ENCODE measurements at places on chromosomes 16 and 17. TPM values are rescaled to one million over a fixed set of nuclear protein-coding genes. Genes with fewer than 3 reads are reported as not detected.
A peak's percentile ranks its signal among the peaks of the same experiment; 100 is the strongest.

GRCh38 chr17:21542991-21543390 is 149.3 kb upstream of the KCNJ18 start:
- DNase-seq, result no peak
- no peak overlapping the region for H3K27ac ChIP-seq
- peaks cover 12% of the 10 kb centered on the region for H3K36me3 ChIP-seq
- H3K4me3 ChIP-seq, result no peak overlapping the region
- peaks cover 11% of the 10 kb centered on the region for H3K4me1 ChIP-seq

DNA sequence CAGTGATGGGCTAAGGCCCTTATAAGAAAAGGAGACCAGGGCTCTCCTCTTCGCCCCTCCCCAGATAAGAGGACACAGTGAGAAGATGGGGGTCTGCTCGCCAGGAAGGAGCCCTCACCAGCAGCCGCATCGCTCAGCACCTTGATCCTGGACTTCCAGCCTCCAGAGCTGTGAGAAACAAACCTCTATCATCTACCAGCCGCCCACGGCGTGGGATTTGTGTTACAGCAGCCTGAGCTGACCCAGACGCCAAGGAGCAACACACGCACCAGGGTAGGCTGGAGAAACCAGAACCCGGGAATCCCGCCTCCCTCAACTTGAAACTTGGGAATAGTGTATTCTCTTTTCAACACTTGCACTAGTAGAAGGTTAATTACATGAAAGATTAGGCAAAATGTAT is 4.2 kb upstream of the ZG16B start:
- DNase-seq, result no peak
- H3K27ac ChIP-seq, result no peak overlapping the region
- H3K36me3 ChIP-seq, result no peaks in the 10 kb centered on the region
- H3K4me3 ChIP-seq, result no peak overlapping the region
- H3K4me1 ChIP-seq, result peaks cover 8% of the 10 kb centered on the region

- no peaks in the 10 kb centered on the region for H3K36me3 ChIP-seq
- H3K4me1 ChIP-seq, result peaks cover 19% of the 10 kb centered on the region
- no peak overlapping the region for H3K27ac ChIP-seq
- DNase-seq, result no peak
- H3K4me3 ChIP-seq, result no peak overlapping the region
These were observed 69.7 kb downstream of the WIPI1 start for GRCh38 chr17:68387435-68388218.

DNA sequence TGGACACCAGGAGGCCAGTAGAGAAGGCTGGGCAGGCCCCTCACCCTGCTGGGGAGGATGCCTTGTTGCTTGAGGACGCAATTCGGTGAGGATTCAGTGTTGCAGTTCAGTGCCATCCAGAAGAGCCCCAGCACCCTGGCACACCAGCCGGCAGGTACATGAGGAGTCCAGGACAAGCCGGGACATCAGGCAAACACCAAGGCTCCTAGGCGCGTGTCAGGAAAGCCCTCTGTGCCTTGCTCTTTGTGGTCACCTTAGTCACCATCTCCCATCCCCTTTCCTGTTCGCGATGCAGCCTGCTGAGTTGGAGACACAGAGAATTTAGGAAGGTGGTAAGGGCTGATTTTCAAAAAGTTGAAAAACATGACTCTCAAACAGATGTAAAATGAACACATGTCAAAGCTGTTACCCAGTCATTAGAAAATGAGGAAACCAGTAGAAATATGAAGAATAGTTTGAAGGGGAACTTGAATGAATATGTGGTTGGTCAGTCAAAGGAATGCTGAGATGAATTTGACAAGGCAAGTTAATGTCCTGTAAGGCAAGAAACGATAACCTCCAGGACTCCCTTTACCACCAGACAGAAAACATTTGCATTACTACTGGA is 2.3 kb upstream of the NCBP3 start:
- H3K4me1 ChIP-seq, result peaks cover 27% of the 10 kb centered on the region
- H3K36me3 ChIP-seq, result peaks cover 16% of the 10 kb centered on the region
- H3K4me3 ChIP-seq, result no peak overlapping the region
- no peak for DNase-seq
- H3K27ac ChIP-seq, result no peak overlapping the region

The MYL4 gene
- not detected for total RNA-seq

DNA sequence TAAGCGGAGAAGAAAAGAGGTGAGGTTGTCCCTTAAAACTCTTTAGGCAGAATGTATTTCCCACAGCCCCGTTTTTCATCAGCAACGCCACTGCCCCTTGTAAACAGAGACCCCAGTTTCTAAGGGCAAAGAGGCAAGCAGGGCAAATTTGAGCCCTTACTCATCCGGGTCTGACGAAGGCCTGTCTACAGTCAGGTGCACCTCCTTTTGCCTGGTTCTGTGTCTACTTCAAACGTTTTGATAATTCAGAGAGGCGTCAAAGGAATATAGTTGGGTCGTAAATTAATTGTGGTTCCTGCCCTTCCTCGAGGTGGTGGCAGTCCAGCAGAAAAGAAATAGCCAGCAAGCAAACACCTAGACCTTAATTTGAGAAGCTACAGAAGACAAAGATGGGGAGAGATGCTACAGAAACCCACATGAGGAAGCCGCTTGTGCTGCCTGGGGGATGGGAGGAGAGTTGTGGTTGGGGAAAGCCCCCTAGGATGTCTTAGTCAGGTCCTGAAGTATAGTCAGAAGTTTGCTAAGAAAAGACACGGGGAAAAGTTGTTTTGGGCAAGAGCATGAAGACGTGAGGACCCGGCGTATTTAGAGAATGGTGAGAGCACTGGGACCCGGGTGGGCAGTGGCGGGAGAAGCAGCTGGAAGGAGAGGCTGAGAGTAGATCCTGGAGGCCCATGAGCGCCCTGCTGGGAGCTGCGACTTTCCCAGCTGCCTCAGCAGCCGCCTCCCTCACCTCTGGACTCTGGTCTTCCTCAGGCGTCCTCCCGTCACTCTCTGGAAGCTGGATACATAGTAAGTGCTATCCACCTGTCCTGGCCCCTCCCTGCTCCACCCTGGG is 2.4 kb downstream of the FBRS start:
- peaks cover 60% of the 10 kb centered on the region for H3K36me3 ChIP-seq
- H3K27me3 ChIP-seq, result no peaks in the 10 kb centered on the region
- peaks cover 52% of the 10 kb centered on the region for H3K4me1 ChIP-seq
- DNase-seq, result peak; percentile 82
- H3K4me3 ChIP-seq, result peak overlapping the region; percentile 86

DNA sequence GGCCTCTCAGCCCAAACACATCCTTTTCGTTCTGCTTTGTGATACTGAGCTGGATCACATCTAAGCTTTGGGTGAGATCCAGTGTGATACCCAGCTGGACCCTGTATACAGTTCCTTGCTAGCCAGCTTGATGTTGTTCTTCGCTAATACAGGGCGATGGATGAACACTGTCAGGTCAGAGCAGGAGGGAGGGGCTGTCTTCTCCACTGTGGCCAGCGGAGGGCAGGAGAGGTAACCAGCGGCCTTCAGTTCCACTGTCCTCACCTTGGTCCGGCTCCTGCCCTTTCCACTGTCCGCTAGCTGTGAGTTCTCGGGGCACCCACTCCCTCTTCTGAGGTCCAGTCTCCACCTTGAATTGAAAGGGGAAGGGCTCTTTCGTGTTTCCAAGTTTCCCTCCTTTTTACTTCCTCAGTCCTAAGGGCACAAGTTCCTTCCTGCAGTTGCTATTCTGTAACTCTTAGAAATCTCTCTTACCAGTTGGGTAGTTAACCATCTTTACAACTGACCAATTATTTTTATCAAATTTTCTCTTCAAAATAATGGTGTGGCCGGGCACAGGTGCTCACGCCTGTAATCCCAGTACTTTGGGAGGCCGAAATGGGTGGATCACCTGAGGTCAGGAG is 3.0 kb upstream of the ZNF213 start:
- DNase-seq, result peak; percentile 51
- peaks cover 60% of the 10 kb centered on the region for H3K4me1 ChIP-seq
- H3K36me3 ChIP-seq, result peaks cover 29% of the 10 kb centered on the region
- H3K27ac ChIP-seq, result peak overlapping the region; percentile 38
- no peak overlapping the region for H3K4me3 ChIP-seq

DNA sequence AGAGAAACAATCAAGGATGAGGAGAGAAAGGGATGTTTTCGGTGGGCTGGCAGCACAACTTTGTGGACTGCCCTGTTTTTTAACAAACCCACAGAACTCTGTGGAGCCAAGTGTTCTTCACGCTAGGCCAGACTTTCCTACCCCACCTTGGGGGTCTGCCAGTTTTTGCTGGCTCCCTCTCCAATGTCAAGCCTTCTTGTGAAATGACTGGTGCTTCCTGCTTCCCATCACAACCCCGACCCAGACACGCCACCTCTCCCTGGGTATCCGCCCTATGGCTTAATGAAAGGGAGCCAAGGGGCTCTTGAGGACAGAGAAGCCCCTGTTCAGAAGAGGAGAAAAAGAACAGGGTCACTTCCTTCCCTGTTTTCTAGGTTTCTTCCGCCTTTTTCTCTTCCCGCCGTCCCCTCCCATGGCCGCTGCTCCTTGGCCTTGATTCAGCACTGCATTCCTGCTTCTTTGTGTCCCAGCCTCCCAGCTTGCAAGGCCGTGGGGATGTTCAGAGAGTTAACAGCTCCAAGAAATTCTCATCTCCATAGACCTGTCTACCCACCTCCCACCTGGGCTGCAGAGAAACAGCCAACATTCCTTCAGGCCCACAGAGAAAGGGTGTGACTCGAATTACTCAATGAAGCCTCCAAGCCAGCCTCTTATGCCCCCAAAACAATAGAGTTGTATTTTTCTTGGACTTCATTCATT is 16.5 kb upstream of the SOX9 start:
- H3K27me3 ChIP-seq, result no peaks in the 10 kb centered on the region
- no peak overlapping the region for H3K27ac ChIP-seq
- DNase-seq, result no peak
- H3K4me1 ChIP-seq, result no peaks in the 10 kb centered on the region

- no peaks in the 10 kb centered on the region for H3K4me1 ChIP-seq
- no peak overlapping the region for H3K27ac ChIP-seq
- H3K27me3 ChIP-seq, result no peaks in the 10 kb centered on the region
- H3K36me3 ChIP-seq, result no peaks in the 10 kb centered on the region
- DNase-seq, result no peak
- H3K4me3 ChIP-seq, result no peak overlapping the region
These were observed 10.6 kb downstream of the ALDH3A1 start for GRCh38 chr17:19737305-19738072.

DNA sequence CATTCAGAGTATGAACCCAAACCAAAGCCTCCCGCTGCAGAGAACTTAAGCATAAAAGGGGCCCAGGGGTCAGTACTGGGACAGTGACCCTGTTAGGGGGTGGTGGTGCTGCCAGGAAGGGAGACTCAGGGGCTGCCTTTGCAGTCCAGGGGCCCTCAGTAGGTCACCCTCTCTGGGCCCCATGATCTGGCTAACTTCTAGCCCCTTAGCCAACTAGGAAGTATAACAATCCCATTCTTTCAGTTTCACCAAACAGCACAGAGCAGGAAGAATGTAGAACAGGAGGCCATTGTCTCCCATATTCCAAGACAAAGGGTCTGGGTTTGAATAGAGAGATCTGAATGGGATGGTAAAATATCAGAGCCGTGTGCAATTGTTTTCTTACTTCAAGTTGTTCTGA is 378.6 kb upstream of the C16orf82 start:
- no peak for DNase-seq
- no peak overlapping the region for H3K27ac ChIP-seq
- H3K27me3 ChIP-seq, result no peaks in the 10 kb centered on the region
- H3K4me3 ChIP-seq, result no peak overlapping the region
- H3K4me1 ChIP-seq, result no peaks in the 10 kb centered on the region

The RTN4RL1 gene
- total RNA-seq, result 0.35 TPM

- peak within 1 kb of the TSS; percentile 52 for H3K4me3 ChIP-seq
- no peak within 1 kb of the TSS for H3K27ac ChIP-seq
- H3K36me3 ChIP-seq, result no peaks in the 10 kb centered on the region
- peaks cover 20% of the 10 kb centered on the region for H3K4me1 ChIP-seq
- peaks cover 62% of the 10 kb centered on the region for H3K27me3 ChIP-seq
These were observed at the start of gene NXPH3 for GRCh38 chr17:49575679-49576087. Gene NXPH3 (plus strand): TSS chr17:49575871. CDS start chr17:49576220, 349 bp downstream.

The EVPL gene
- not detected for total RNA-seq

GRCh38 chr16:70772493-70772892 is 28.5 kb downstream of the VAC14 start:
- H3K27me3 ChIP-seq, result no peaks in the 10 kb centered on the region
- no peak for DNase-seq
- peaks cover 8% of the 10 kb centered on the region for H3K36me3 ChIP-seq

The ENGASE gene
- total RNA-seq, result 28.5 TPM

- no peaks in the 10 kb centered on the region for H3K4me1 ChIP-seq
- no peaks in the 10 kb centered on the region for H3K27me3 ChIP-seq
- H3K27ac ChIP-seq, result no peak overlapping the region
These were observed 223.1 kb downstream of the ZNF423 start for GRCh38 chr16:49632795-49633184.

- H3K4me1 ChIP-seq, result peaks cover 36% of the 10 kb centered on the region
- peak overlapping the region; percentile 74 for H3K27ac ChIP-seq
- peak overlapping the region; percentile 57 for H3K4me3 ChIP-seq
- H3K36me3 ChIP-seq, result peaks cover 19% of the 10 kb centered on the region
- H3K27me3 ChIP-seq, result peaks cover 6% of the 10 kb centered on the region
These were observed 2.0 kb upstream of the TOP2A start for GRCh38 chr17:40419559-40420331.

The MBTD1 gene
- total RNA-seq, result 12.2 TPM

DNA sequence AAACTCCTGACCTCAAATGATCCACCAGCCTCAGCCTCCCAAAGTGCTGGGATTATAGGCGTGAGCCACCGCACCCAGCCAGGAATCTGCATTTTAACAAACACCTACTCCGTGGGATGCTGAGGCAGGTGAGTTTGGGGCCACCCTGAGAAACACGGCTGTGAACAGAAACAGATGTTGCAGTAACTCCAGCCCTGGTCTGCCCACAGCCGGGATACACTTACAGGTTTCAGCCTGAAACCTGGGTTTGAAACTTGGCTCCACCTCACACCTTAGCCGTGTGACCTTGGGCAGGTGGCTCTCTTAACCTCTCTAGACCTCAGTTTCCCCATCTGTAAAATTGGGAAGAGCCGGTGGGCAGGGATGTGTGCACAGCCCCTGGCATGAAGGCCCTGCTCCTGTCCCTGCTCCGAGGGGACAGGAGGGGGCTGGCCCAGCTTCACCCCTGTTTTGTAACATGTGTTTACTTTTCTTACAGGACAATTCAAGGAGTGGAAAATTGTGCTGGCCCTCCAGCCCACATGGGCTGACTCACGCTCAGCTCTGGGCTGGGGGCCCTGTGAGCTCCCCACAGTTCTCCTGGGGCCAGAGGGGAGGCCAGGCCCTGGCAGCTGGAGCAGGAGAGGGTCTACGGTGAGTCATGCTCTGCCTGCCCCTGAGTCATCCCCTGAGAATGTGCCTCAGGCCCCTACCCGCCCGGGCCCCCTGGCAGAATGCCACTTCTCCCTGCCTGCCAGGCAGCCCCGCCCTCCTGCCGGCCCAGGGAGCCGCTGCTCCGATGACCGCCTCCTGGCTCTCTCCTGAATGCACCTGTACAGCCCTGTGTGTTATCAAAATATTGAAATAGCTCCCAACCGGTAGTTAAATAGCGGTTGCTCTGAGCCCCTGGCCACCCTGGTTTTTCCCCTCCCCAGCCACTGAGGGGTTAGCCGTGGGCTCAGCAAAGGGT is 7.7 kb upstream of the PPL start:
- DNase-seq, result no peak
- no peaks in the 10 kb centered on the region for H3K36me3 ChIP-seq
- no peak overlapping the region for H3K27ac ChIP-seq
- peaks cover 1% of the 10 kb centered on the region for H3K4me1 ChIP-seq
- H3K4me3 ChIP-seq, result no peak overlapping the region

- no peaks in the 10 kb centered on the region for H3K27me3 ChIP-seq
- H3K27ac ChIP-seq, result no peak overlapping the region
- no peak for DNase-seq
- peaks cover 76% of the 10 kb centered on the region for H3K36me3 ChIP-seq
- H3K4me3 ChIP-seq, result no peak overlapping the region
These were observed 68.6 kb downstream of the ZZEF1 start for GRCh38 chr17:4073983-4074830.
